CD4-positive, alpha-beta T cell treated with Interleukin-1 beta for 1 hour (primary cell): ENCODE measurements at places on chromosomes 7 and 10.

GRCh38 chr10:121248266-121248665 is 350.0 kb downstream of the FGFR2 start:
- no peak for DNase-seq

GRCh38 chr10:76012716-76013327 is 581.4 kb downstream of the LRMDA start:
- DNase-seq: no peak

GRCh38 chr7:90625051-90625450 is 28.9 kb downstream of the CDK14 start:
- no peak for DNase-seq

GRCh38 chr7:20211376-20211775 is 5.8 kb downstream of the MACC1 start:
- DNase-seq: no peak
